ENCODE measurements at places on chromosomes 3 and 15. TPM values are rescaled to one million over a fixed set of nuclear protein-coding genes. Genes with fewer than 3 reads are reported as not detected.

The EXD1 gene
- 0.22 TPM for total RNA-seq

DNA sequence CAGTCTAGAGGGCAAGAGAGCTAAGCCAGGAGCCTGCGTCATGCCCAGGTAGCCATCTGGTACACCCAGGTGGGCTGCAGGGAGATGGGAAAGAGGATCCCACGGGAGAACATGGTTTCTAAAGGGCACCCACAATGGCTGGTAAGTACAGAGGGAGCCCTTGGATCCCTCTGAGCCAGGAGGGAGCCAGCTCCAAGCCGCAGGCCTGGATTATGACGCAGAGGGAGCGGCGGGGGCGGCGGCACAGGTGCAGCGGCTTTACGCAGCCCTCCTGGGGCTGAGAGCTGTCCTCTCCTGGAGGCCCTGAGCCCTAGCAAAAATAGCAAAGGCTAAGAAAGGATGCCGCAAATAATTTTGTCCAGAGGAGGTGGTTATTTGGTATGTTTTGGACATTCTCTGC lies 2.8 kb downstream of the CAV3 start:
- no peak for DNase-seq

The SV2B gene
- total RNA-seq: under 0.01 TPM

- DNase-seq: no peak
Measured at GRCh38 chr15:79086814-79087213, 3.8 kb downstream of the RASGRF1 start.

GRCh38 chr3:63294332-63294731 lies 16.2 kb downstream of the SYNPR start:
- no peak for DNase-seq

- DNase-seq: no peak
Measured at GRCh38 chr15:38080651-38081275, 146.3 kb downstream of the TMCO5A start.

The TMCO5A gene
- not detected for total RNA-seq

DNA sequence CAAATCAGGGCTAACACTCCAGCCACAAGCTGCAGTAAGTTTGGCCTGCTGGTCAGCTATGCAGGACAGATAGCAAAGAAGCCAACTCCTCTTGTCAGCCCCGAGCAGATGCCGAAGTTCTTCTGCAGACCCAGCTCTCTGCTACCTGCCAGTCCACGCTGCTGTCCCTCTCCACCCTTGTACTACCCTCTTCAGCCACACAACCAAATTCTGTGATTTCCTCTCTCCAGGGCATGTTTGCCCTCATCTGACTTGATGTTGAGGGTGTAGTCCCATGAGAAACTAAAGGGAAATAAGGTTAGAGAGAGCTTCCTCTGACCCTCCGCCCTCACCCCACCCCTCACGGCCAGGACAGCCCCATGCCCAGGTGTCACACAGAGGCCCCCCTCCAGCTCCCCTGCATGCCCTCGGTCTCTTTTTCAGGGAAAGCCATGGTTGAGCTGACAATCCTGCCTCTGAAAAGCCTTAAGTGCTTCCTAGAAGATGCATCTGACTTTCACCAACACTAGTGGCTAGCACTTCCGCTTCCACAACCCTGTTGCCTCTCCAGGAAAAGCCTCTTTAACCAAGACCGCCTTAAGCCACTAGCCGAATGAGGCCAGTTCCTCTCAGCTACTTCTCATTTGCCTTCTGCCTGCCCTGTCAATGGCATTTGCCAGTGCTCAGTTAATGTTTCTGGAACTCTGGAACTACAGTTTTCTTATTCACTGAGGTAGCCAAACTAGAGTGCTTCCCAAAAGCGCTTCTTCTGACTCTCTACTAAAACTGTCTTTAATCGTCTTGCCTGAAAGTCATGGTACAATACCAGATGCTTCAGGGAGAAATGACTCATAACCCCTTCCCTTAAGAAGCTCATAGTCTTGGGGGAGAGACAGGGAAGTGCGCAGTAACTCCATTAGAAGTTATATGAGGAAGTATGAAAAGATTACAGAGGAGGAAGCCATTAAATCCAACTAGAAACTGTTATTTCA lies 300.4 kb upstream of the STT3B start:
- peak; percentile 32 for DNase-seq

DNA sequence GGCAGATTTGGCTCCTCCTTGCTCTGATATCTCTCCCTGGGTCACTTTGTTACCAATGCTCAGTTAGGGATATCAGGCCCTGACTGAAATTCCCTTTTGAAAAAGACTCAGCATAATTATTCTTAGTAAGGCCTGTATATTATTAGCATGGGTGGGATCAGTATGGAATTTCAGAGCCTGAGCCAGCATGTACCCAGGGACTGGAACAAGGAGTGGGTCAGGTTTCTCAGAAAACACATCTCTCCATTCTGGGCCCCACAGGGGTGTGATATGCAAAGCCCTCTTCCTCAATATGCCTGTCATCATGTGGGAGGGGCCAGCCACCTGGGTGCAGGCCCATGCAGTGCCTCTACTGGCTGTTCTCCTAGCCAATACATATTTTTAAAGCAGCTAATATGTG lies 423.2 kb downstream of the EPHB1 start:
- DNase-seq: peak; percentile 30

GRCh38 chr15:47755941-47756340 lies 38.6 kb downstream of the SEMA6D start:
- no peak for DNase-seq

The KLHL40 gene
- not detected for total RNA-seq

The ELP6 gene
- total RNA-seq: 63.5 TPM

DNA sequence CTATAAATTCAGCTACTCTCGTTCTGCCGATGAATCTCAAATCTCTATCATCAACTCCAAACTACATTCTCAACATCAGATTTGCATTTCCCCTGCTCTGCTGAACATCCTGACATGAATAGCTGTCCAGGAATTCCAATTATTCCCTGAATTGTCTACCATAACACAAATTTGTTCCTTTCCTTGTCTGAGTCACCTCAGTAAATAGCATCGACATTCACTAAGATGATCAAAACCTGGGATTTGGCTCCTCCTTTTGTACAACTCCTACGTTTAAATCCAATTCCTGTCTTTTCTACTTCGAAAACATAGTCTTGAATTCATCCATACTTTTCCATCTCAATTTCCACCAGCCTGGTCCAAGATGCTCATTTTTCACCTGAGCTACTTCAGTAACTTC lies 107.0 kb downstream of the GREM1 start:
- DNase-seq: no peak

DNA sequence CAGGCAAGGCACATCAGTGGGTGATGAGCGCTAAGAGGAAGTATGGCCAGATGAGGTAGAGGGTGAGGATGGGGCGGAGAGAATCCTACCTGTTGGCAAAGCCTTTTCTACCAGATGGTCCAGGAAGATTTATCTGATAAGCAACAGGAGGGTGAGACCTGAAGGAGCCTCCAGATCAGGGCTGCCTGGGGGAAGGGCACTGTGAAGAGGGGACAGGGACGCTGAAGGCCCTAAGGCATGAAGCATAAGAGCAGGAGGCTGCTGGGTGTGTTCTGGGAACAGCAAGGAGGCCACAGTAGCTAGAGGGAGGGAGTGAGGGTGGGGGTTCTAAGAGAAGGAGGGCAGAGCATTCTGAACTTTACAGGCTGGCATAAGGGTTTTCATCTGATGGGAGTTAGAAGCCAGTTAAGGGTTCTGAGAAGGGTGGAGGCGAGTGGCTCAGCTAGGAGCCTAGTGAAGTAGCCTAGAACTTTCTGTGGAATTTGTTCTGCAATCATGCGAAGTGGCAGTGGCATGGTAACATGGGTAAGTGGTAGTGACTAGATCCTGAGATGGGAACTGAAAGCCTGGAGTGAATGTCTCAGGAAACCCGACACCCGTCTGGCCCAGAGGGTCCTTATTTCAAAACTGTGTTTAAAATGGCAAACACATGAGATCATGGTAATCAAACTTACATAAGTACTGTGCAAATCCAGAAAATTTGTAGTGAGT lies 29.9 kb downstream of the CGNL1 start:
- no peak for DNase-seq

DNA sequence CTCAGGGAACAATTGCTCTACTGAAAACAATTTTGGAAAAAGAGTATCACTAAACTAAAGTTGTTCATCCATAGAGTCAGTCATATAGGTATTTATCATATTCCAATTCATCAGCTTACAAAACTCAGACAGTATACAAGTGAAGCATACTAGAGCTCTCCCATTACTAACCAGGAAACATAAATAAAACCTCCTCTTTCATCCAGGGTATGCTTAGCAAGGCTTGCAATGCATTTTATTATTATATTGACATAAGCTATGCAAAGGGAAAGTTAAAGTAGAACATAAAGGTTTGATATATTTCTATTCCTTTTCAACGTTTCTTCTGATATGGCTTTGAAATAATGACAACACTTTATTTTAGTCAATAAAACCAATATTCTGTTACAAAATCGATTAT lies 106.7 kb downstream of the GOLIM4 start:
- no peak for DNase-seq

DNA sequence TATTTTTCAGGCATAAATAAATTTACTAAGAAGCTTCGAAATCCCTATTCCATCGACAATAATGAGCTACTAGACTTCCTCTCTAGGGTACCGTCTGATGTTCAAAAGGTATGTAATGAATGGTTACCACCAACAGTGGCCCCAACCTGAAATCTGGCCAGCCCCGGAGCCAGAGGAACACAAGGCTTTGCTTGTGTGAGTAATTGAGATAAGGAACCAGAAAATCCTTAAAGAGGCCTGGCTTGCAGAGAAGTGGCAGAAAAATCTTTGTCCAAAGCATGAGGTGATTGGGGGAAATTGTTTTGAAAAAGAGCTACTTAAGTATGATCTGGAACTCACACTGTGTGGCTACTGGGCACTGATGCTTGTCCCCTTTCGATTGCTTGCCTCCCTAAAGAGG lies 245.3 kb downstream of the MCTP2 start:
- DNase-seq: no peak

DNA sequence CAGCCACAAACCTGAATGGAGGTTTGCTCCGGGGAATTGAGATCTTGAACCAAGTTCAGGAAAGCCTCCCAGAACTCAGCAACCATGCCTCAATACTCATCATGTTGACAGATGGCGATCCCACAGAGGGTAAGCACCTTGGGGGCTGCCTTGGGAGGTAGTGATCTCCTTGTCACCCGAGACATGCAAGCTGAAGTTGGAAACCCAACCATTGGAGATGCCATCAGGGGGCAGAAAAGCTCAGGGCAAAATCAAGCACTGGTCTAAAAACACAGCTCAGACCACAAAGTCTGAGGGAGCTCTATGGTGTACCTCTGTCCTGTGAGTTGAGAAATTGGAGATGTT lies 5.8 kb downstream of the ITIH1 start:
- DNase-seq: no peak

The CIB2 gene
- total RNA-seq: 64.5 TPM

- no peak for DNase-seq
Measured at GRCh38 chr3:184639351-184639750, 72.5 kb downstream of the MAGEF1 start.

GRCh38 chr3:186281176-186281575 lies 80.9 kb downstream of the DGKG start:
- DNase-seq: no peak

GRCh38 chr3:117962750-117963149 lies 1071.9 kb downstream of the IGSF11 start:
- DNase-seq: no peak

The CNTN3 gene
- total RNA-seq: 0.14 TPM

DNA sequence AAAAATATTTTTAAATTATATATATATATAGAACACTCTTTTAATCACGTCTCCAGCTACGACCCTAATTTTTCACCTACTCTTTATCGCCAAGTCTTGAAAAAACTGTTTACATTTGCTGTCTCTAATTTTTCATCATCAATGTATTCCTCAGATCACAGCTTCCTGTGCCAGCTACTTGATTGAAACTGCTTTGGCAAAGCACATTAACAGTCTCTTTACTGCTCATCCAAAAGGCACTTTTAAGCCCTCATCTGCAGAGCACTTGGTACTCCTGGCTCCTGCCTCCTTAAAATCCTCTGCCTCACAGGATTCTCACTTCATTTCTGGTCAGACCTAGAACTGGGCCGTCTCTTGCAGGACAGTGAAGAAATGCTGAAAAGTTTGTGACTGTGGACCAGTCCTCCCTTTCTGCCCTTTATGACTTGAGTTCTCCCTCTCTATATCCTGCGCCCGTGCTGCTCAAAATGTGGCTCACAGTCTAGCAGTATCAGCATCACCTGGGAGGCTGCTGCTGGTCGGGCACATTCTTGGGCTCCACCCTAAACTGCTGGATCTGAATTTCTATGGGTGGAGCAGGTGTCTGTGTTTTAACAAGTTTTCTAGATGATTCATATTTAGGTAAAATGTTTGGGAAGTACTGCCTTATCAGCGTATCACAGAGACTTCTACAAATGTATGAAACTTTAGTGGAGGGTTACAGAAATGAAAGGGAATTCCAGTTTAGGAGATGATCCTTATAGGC lies 196.8 kb downstream of the ADAMTSL3 start:
- DNase-seq: no peak

The AGTR1 gene
- total RNA-seq: 0.30 TPM

- no peak for DNase-seq
Measured at GRCh38 chr15:71575474-71576045, 234.8 kb upstream of the NR2E3 start.

The BCHE gene
- total RNA-seq: 2.9 TPM

DNA sequence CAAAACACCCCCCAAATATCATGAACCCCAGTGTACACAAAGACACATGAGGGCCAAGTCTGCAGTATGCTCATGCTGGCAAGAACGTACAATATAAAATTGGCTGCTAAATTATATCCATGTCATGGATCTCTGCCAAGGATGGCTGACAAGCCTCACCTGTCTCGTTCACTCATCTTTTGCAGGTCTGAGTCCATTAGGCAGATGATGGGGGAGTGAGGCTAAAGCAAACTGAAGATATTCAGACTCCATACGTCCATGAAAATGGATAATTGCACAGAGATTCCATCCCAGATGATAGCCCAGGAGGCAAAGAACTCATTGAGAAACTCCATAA lies 122.3 kb upstream of the PTPRG start:
- no peak for DNase-seq

DNA sequence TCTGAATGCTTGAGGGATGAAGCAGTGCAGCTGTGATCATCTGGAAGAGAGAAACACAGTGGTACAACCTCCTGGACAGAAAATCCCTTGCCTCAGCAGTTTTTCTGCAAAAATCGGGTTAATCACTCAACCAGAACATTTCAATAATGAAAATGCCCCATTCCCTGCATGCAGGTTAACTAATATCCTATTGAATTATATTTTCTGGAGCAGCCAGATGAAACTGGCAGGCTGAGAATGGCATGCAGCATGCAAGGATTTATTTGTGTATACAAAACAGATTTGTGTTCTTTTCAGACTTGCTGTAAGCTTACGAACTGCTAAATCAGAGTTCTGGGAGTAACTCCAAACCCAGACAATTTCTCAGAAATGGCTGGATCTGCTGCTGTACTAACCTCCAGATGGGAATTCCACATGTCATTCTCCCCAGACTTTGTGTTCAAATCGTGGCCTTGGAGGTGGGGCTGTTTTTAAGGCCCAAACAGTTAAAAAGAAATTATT lies 39.1 kb downstream of the SLC9A9 start:
- no peak for DNase-seq

GRCh38 chr3:133827136-133827535 lies 21.5 kb downstream of the SRPRB start:
- DNase-seq: no peak

The TMEM108 gene
- total RNA-seq: 3.5 TPM

The TRPM7 gene
- 16.5 TPM for total RNA-seq

The ACSBG1 gene
- 3.9 TPM for total RNA-seq

The IQCF5 gene
- not detected for total RNA-seq

The EBLN2 gene
- 4.3 TPM for total RNA-seq

The CGNL1 gene
- 10.6 TPM for total RNA-seq

The RASL12 gene
- total RNA-seq: 20.9 TPM

The ITIH1 gene
- total RNA-seq: not detected

- no peak for DNase-seq
Measured at GRCh38 chr15:41690636-41691035, 30.4 kb downstream of the MGA start.

The EPHA3 gene
- 0.33 TPM for total RNA-seq

The GPR27 gene
- total RNA-seq: 10.1 TPM

The ZBBX gene
- total RNA-seq: 0.90 TPM

The CELF6 gene
- not detected for total RNA-seq
